Fibroblast of villous mesenchyme (primary cell): ENCODE measurements at places on chromosomes 12 and 14. TPM values are rescaled to one million over a fixed set of nuclear protein-coding genes. Genes with fewer than 3 reads are reported as not detected.

DNA sequence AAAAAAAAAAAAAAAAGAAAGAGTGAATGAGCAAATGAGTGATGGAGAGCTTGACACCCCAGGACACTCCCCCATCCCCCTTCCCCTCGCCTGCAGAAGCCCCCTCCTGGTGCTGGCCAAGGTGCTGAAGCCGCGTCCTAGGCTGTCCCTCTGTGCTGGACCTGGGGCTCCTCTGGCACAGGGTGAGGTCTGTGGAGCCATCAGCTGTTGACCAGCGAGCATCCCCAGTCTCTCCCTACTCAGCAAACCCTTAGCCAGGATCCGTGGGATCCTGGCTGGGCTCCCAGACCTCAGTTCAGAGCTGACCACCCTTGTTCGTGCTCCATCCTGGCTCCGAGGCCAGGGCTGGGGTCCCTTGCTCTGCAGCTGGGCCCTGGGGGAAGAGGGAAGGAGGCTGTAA lies 5.4 kb upstream of the KIF26A start:
- DNase-seq = no peak

GRCh38 chr12:34604631-34605509 lies 582.6 kb downstream of the ALG10 start:
- DNase-seq = no peak

DNA sequence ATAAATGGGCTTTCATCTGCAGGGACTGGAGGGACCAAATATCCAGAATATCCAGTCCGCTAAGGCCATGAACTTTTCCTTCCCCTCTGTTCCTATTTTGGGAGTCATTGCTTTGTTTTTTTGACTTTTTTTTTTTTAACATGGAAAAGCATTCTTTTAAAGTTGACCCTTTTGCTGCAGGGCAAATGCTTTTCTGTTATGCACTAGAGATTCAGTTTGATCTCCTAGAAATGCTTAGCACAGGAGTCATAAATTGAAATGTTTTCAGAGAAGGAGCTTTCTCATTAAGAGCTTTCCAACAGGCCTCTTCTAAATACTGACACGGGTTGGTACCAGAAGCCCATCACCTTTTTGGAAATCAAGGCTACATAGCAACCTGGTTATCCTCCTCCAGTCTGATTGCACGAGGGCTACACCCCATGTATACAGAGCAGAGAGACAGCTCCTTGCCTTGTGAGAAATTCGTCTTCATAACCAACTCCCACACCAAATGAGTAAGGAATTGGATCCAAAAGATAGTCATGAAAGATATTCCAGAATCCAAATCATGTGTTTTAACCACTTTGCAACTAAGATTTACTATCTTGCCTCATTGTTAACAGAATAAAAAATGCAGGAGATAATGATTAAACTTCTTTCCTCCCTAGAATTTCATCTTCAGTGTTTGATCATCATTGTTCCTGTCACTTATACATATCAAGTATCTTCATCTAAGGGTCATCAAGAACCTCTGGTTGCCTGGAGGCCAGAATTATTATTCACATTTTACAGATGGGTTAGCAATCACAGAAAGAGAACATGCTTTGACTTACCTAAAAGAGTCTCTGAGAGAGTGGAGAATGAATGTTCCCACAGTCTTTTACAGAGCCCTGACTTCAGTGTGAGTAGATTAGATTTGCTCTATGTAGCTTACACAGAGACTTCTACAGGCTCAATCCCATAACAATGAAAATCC lies 389.4 kb downstream of the ZFP36L1 start:
- peak; percentile 48 for DNase-seq

IL31 gene
- total RNA-seq = not detected in 2 replicates

- no peak for DNase-seq
Measured at GRCh38 chr12:52296572-52297215, 5.4 kb upstream of the KRT81 start.

FOXG1 gene
- total RNA-seq = under 0.01 TPM in 1 of 2 replicates, not detected in the other

GPR162 gene
- 2.6 and 3.0 TPM in 2 replicates for total RNA-seq
